ENCODE measurements at places on chromosomes 11 and 22.

DNA sequence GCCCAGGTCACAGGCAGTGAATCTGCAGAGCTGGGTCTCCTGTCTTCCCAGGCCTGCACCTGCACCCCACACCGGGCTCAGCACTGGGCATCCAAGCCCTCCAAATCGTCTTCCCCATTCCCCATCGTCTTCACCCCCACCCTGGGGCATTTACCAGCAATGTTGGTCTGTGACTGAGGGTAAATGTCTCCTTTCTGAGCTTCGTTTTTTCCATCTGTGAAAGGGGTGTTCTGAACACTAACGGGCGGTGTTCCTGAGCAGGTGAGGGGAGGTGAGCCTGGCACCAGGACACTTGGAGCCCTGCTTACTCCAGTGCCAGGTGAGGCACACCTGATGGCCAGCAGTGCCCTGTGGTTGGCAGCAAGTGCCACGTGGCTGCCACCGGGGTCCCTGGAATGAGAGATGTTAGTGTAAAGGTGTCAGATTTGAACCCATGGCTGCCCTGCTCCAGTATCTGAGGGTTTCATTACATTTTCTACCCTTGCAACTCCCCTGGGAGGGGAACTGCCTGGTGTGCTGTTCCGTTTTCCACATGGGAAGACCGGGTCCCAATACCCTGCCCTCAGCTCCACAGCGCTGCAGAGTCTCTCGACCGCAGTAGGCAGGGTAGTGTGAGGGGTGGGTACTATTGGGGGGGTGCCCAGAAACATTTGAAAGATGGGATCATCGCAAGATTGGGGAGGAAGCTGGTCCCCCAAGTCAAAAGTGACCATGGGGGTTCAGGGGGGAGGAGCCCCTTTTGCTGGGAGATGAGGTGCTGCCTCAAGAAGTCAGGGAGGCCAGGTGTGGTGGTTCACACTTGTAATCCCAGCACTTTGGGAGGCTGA is 2.0 kb downstream of the CDC42EP1 start:
- no peak for DNase-seq

DNA sequence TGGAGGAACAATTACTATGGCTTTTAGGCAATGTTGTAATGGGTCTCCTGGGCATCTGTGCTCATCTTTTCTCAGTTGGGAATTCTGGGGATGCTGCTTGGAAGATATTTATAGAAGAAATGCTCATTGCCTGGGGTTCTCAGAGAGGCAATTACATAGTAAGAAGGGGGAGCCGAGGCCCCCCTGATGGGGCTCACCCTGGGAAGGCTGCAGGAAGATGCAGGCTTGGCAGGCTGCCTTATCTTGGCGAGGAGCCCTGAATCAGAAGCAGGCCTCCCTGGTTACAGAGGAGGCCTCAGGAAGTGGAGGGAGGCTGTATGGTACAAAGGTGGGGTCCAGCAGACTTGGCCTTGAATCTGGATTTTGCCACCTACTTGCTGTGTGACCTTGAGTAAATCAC is 60.6 kb upstream of the CRYBB3 start:
- DNase-seq = no peak

DNA sequence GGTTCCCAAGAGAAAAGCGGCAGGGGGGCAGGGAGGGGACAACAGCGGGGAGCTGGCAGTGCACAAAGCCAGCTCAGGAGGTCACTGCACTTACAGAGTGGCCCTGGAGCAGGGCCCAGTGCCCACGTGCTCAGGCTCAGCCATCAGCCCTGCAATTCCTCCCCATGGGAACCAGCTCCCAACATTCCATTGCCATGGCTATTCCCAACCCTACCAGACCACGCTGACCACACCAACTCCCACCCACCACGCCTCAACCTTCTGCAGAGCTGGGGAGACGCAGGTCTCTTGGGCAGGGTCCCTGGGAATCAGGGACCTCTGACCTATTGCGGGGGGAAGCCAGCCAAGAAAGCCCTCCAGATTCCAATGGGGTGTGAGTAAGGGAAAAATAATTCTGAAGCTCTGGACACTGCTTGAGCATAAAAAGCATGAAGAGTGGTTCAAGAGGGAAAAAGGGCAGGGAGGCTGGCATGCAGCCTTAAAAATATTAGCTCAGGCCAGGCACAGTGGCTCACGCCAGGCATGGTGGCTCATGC is 38.3 kb upstream of the TFIP11 start:
- DNase-seq = no peak

DNA sequence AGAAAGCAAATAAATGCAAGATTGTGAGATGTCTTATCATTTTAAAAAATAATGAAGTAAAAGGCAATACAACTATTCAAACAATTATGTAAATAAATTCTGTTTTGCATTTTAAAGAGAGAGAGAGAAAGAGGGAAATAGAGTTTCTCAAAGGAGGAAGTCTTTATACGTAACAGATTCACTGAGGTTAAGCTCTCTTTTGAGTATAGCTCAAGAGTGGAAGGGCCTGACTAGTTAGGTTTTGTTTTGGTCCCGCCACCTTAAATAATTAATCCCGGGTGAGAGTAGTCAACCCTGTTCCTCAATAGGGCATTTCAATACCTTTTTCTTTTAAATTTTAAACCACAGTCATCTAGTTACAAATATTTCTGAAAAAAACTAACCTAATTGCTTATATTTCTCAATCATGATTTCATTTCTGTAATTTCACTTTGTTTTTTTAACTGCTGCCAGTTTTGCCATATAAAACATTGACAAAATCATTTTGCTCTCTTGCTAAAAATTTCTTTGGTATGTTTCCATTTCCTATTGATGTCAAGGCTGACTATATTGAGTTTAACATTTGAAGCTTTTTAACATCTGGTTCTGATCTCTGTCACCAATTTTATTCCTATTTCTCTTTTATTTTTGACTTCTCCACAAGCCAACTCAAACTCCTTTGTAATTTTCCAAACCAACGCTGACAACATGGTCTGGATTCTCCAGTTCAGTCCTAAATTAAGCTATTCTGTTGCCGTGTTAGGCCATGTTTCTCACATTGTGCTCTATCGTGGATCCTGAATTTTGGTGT is 10.3 kb downstream of the OR10D3 start:
- DNase-seq = no peak

- DNase-seq = no peak
Observed at GRCh38 chr22:25021976-25022711, 69.6 kb downstream of the KIAA1671 start.

GRCh38 chr11:106625566-106625965 is 392.7 kb downstream of the GUCY1A2 start:
- DNase-seq = no peak

DNA sequence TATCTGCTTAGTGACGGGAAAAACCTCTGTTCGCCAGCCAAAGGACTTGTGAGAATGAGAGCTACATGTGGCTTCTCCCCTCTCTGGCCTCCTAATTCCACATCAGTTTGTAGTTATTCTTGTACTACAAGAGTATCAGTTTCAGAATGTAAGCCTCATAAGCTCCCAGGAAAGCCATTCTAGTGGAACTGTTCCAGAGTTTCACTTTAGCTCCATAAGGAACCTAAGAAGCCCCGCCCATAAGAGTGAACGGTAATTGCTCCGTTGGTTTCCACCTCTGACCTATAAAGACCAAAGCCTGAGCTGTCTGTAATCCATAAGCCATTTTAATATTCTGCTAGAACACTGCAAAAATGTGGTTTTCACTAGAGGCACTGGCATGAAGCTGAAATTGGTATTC is 53.0 kb downstream of the SIK3 start:
- DNase-seq = peak; percentile 17

- DNase-seq = no peak
Observed at GRCh38 chr22:48821727-48822126, 1005.9 kb downstream of the BRD1 start.

GRCh38 chr11:72773291-72773690 is 20.6 kb downstream of the STARD10 start:
- DNase-seq = no peak

DNA sequence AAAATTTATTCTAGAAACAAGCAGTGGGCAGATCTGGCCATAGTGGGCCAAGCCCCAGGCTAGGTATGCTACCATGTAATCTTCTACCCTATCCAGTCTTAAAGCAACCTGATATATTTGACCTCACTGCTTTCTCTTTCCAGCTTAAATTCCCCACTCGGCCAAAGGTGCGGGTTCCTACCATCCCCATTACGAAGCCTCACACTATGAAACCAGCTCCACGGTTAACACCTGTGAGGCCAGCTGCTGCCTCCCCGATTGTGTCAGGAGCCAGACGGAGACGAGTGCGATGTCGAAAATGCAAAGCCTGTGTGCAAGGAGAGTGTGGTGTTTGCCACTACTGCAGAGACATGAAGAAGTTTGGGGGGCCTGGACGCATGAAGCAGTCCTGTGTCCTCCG is 21.2 kb upstream of the GRK2 start:
- DNase-seq = no peak

- DNase-seq = no peak
Observed at GRCh38 chr11:32087597-32087996, 3.3 kb upstream of the RCN1 start.

- DNase-seq = no peak
Observed at GRCh38 chr22:49010070-49010863, 817.4 kb downstream of the BRD1 start.

GRCh38 chr11:63567044-63567840 is 4.1 kb upstream of the PLAAT2 start:
- DNase-seq = no peak

- DNase-seq = no peak
Observed at GRCh38 chr11:61959114-61959513, 8.3 kb downstream of the FTH1 start.

DNA sequence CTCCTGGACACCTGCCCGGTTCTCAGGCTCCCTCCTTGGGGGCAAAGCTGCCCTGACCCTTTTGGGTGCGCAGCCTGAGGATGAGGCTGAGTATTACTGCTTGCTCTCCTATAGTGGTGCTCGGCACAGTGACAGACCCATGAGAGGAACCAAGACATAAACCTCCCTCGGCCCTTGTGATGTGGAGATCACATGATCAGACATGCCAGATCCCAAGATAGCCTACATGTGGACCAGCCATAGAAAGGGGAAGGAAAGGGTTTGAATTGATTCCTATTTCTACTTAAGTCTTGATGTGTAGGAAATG is 125.3 kb downstream of the VPREB1 start:
- DNase-seq = no peak

- DNase-seq = no peak
Observed at GRCh38 chr11:74090701-74091100, 80.1 kb downstream of the C2CD3 start.

DNA sequence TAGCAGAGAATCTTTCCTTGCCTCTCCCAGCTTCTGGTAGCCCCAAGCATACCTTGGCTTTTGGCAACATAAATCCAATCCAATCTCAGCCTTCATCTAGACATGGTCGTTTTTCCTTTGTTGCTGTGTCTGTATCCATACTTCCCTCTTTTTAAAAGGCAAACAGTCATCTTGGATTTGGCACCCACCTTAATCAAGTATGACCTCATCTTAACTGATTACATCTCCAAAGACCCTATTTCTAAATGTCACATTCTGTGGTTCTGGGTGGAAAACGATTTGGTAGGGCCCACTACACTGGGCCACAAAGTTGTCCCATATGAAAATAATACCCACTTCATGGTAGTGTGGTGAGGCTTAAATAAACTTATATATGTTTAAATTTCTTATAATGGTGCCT is 852 bp downstream of the BUD13 start:
- DNase-seq = no peak

DNA sequence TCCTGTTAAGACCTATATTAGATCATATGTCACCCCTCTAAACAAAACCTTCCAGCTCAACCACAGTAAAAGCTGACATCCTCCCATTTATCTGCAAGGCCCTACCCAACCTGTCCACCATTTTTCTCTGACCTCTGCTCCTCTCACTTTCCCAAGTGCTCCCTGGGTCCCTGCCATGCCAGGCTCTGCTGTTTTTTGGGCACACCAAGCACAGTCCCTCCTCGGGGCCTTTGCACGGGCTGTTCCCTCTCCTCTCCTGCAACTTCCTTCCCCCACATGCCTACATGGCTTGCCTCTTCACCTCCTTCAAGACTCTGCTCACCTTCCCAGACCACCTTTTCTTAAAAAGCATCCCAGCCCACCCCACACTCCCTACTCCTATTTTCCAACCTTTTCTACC is 9.8 kb downstream of the TST start:
- DNase-seq = no peak

GRCh38 chr22:19180740-19181410 is 2.3 kb upstream of the SLC25A1 start:
- no peak for DNase-seq
